ENCODE measurements at places on chromosomes 3 and 15.
A peak's percentile ranks its signal among the peaks of the same experiment; 100 is the strongest.

- DNase-seq, result no peak
These were observed 15.5 kb downstream of the TRAK1 start for GRCh38 chr3:42106646-42107045.

DNA sequence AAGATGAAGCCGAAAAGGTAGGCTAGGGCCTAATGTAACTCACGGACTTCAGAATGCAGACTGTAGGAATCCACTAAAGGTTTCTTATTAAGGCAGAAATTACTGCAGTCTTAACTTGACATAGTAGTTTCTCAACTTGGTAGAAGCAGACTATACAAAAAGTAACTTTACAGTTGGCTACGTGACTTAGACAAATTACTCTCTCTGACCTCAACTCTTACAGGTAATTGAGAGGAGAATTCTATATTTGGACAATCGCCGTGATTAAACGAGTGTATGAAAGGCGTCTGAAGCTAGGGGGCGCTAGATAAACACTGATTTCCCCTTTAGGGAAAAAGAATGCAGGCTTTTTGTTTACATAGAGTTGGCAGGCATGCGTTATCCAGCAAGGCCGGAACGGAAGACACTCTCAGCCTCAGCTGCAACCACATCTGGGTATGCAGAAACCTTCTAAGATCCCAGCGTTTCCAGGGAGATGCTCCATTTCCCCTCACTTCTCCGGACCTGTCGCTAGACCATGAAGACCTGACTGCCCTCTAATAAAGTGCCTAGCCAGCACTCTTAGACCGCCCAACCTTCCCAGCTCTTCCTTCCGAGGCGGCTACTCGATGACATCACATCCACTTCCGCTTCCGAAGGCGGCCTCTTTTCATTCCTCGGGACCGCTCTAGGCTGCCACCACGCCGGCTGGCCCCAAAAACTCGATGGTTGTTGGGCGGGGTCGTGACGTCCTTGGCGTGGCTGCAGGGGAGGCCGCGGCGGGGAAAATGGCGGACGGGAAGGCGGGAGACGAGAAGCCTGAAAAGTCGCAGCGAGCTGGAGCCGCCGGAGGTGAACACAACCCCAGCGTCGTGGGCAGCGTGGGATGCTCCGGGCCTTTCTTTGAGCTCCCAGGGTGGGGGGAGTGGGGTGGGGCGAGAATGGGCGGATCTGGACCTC, at the start of gene PCNP:
PCNP (plus strand) TSS at position 732 of the 939 bp plus-strand sequence; CDS start at position 768, 36 bp downstream.
- DNase-seq, result peak; percentile 97

DNA sequence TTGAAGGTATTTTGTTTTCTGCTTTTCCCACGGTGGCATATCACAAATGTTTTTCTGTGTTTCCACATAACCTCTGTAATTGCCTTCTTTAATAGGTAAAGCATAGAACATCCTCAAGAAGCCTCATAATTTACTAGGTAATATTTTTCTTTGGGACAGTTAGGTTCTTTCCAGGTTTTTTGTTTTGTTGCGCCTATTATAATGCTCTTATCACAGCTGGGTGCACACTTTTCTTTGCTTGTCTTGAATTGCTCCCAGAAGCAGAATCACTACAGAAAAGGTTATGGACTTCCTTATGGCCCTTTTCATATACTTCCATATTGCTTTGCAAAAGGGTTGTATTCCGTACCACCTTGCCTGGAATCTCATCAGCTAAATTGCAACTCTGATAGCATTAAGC, 213.5 kb downstream of the RYR3 start:
- no peak for DNase-seq

DNA sequence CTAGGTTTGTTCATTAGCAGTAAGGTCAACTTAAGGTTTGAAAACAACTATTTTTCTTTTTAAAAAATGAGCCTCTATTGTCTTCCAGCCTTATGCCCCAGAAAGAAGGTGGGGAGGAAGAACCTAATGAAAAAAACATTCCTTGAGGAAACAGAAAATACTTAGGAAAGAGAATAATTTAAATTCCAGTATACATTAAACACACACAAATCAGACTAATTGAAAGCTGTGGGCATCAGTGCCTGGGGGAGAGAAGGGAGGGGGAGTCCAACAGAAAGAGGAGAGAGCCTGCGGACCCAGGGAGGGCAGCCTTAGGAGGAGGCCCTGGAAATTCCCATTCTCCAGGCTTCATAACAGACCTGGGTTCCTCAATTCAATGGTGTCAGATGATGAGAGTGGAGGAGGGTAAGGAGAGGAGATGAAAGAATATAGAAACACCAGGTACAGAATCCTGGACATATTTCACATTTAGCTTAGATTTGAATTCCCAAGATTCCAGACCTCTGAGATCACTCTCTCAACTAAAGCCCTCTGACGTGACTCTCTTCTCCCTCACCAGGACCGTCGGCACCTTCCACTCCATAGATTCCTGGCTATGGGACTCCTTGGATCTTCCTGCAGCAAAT, 320.5 kb upstream of the UMPS start:
- no peak for DNase-seq

DNA sequence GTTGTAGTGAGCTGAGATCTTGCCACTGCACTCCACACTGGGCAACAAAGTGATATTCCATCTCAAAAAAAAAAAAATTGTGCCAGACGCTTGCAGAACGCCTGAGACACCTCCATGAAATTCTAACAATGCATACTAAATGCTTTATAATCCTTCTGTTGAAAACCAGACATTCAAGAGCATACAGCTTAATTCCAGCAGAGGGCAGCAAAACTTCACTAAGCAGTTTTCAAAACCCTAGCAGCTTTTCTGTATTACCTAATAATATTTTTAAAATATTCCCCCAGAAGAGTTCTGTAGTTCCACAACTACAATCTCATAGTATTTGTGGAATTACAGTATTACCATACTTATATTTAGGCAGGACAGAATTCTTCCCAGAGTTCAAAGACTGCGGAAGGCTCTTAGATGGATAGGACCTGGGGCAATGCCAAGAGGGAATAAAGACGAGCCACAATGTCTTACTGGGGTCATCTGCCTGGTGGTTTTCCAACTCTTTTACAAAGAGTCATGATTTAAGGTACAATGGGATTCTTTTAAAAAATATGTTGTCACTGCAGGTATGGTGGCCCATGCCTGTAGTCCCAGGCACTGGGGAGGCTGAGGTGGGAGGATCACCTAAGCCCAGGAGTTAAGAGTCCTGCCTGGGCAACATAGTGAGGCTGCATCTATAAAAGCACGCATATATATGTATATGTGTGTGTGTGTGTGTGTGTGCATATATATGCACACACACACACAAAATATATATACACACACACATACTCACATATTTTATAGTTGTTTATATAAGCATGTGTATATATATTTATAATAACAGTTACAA, 19.6 kb upstream of the TASOR start:
- no peak for DNase-seq

DNA sequence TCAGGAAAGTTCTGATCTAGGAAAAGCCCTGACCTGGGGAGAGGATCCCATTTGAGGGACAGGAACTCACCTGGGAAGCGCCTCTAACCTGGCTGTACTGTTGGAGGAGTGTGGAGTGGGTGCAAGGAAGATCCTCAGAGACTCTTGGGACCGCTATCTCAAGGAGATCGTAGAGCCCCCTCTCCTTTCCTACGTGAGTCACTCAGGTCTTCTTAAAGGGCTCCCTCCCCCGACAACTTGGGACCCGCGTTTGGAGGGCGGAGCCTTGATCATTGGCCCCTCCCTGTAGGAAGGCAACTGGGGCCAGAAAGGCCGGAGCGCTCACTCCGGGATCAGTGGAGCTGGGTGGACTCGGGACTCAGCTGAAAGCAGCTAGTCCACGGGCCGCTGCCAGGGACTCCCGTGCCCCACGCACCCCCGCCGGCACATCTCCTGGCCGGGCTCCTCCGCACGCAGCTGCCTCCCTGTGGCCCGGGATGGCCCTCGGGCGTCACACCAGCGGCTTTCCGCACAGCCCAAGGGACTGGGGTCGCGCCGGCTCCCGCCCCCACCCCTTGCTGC, 520 bp downstream of the SLC26A6 start:
- peak; percentile 16 for DNase-seq

GRCh38 chr3:23611737-23612295, 193.9 kb upstream of the UBE2E1 start:
- DNase-seq, result no peak

- no peak for DNase-seq
These were observed 16.1 kb upstream of the RARRES1 start for GRCh38 chr3:158748237-158748828.

DNA sequence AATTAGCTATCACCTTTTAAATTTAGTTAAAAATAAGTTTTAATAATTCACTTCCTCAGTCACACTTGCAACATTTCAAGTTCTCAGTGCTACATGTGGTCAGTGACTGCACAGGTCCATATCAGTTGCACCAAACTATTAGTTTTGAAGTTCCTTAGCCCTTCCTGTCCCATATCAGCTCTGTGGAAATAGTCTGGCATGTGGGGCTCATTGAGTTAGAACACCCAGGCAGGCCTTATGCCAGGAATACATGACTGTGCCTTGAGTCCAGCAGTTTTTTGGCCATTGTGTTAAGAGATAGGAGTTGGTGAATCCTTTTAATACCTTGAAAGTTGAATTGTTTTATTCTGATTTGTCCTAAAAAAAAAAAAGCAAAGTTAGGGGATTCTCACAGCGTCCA, 153.7 kb upstream of the BFSP2 start:
- DNase-seq, result no peak

GRCh38 chr15:52464040-52464439, 64.6 kb downstream of the MYO5A start:
- no peak for DNase-seq

DNA sequence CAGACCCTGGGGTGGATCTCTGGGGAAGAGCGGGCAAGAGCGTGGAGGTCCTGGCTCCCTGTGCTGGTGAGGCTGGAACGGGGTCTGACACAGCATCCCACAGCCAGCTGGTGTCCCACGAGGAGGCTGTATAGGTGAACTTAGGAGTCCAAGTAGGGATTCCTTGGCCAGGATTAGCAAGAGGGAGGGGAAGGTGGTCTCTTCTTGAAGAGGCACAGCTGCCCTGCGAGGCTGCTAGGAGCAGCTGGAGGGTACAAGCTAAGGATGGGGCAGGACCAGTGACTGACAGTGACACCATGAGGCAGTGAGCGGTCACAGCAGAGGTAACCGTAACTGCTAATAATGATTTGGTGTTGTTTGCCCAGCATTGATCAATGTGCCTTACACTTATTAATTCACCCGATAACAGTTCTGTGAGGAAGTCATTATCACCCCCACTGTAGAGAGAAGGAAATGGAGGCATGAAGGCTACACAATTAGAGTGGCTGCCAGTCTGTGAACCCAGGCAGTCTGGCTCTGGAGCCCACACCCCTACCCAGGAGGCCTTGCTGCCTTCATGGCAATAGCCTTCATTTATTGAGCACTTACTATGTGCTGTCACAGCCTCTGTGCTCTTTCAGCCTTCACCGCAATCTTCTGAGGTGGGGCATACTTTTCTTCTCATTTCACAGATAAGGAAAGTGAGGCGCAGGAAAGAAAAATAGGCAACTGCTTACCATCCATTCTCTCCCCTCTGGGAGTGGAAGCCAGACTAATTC, 59.4 kb downstream of the TMEM44 start:
- DNase-seq, result peak; percentile 17

DNA sequence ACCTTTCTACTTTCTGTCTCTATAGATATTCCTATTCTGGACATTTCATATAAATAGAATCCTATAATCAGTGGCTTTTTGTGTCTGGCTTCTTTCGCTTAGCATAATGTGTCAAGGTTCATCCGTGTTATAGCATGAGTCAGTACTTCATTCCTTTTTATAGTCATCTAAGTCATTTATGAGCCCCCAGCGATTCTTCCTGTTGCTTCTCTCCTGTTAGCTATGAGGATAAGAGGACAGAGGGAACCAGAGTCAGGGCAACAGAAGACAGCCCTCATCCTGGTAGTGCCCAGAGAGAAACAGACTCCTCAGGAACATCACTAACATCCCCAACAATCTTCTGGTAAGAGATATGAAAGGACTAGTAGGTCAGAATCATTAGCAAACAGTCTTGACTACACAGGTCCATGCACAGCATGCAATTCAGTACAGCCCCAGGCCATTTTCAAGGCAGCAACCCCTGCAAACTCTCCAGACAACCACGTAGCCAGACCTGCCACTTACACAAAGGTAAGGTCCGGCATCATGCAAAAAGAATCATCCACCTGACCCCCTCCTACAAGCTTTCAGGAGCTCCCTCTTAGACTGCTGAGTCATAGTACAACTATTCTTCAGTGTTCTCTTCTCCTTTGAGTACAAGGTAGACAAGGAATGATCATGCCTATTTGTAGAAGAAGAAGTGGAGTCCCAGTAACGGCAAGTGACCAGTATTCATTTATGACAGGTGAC, 91.5 kb downstream of the MYLK start:
- DNase-seq, result no peak

DNA sequence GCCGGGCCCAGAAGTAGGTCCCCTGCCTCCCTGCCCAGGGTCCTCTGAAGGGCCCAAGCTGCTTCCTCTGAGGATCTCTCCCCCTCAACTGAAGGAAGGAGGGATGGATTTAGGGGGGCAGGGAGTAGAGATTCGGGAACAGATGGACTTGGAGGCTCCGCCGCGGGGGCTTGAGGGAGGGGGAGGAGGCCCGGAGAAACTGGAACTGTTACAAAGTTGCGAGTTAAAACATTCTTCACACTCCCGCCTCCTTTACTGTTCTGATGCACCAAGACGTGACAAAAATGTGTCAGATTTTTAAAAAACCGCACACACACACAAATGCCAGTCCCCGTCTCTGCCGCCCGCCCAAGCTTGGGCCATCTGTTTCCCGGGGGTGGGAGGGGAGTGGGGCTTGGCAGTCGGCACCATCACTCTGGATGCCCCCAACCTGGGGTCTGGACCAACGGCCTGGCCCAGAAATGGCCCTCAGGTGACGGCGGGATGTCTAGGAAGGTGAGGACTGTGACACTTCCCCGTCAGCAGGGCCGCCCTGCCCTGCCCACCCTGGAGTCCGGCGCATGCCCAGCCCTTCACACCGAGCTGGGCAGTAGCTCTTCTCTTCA, 25.0 kb upstream of the LINGO1 start:
- DNase-seq, result no peak

GRCh38 chr3:5463991-5464390, 276.5 kb downstream of the EDEM1 start:
- DNase-seq, result no peak

- DNase-seq, result no peak
These were observed 196.8 kb upstream of the MBNL1 start for GRCh38 chr3:152071924-152072323.

- peak; percentile 81 for DNase-seq
These were observed 790 bp downstream of the DUT start for GRCh38 chr15:48331796-48332641.

- no peak for DNase-seq
These were observed 41.8 kb downstream of the HOMER2 start for GRCh38 chr15:82910721-82911120.

- DNase-seq, result no peak
These were observed 4.7 kb upstream of the TMEM41A start for GRCh38 chr3:185503521-185503920.

DNA sequence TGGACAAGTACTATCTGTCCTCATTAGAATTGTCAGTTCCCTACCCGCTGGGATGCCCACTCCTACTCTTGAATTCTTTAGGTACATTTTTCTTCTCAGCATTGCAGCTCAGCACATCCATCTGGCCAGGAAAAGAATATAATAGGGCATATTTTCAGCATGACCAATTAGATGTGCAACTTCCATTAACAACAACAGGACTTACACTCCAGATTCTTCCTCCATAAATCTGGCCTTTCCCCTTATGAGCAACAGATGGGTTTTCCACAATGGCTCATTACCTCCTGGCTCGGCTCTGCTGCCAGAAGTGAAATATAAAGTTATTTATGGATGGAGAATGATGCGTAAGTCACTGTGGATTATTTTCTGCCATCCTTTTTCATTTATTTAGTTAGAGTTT, 443.8 kb upstream of the TGFBR2 start:
- no peak for DNase-seq

GRCh38 chr3:127675651-127676391, 3.1 kb downstream of the ABTB1 start:
- DNase-seq, result no peak

- DNase-seq, result no peak
These were observed 1.2 kb downstream of the PIGB start for GRCh38 chr15:55320238-55320550.
